ENCODE measurements at places on chromosomes 2 and 18.

DNA sequence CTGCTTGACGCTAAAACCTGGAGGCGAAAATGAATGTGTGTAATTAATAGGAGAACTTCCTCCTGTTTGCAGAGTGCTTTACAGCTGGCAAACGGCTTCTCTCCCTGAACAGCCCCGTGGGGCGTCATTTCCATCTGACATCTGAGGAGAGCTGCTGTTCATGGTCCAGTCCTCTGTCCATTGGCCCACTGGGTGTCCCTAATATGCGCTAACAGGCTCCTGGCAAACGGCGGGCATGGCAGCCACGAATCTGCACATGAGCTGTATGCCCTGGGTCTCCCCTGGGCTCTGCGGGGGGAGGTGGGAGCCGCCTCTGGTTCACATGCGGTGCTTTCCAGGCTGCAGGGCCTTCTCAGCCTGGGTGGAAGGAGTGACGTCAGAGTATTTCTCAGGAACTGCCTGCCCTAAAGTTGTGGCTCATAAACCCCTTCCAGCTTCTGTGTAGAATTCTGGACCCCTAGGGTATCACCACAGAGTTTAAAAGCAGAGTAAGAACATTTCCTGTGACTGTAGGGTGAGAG lies 73.2 kb downstream of the LRRFIP1 start:
- no peak for DNase-seq

- DNase-seq: no peak
These were observed 187.4 kb upstream of the NCKAP5 start for GRCh38 chr2:133755480-133756300.

DNA sequence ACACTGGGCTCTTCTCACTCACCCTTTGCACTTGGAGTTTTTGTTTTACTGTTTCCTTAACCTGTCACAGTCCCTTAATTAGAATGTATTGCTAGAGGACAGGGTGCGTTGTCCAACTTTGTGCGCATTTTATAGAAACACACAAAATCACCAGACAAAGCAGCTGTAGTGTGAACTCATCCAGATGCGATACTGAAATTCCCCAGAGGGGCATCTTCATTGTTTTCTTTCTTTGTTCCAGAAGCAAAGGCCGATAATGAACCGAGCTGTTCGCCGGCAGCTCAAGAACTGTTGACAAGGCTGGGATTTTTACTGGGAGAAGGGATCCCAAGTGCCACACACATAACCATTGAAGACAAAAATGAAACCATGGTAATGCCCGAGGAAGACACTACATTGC lies 137.6 kb downstream of the WDSUB1 start:
- no peak for DNase-seq

DNA sequence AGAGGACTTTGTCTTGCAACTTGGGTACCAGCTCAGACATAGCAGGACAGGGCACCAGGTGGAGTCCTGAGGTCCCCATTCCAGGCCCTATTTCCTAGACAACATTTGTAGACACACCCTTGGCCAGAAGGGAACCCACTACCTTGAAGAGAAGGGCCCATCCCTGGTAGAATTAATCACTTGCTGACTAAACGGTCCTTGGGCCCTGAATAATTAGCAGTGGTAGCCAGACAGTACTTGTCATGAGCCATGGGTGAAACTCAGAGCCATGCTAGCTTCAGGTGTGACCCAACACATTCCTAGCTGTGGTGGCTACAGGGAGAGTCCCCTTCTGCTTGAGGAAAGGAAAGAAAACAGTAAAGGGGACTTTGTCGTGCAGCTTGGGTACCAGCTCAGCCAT lies 28.5 kb upstream of the ACTR2 start:
- DNase-seq: no peak

DNA sequence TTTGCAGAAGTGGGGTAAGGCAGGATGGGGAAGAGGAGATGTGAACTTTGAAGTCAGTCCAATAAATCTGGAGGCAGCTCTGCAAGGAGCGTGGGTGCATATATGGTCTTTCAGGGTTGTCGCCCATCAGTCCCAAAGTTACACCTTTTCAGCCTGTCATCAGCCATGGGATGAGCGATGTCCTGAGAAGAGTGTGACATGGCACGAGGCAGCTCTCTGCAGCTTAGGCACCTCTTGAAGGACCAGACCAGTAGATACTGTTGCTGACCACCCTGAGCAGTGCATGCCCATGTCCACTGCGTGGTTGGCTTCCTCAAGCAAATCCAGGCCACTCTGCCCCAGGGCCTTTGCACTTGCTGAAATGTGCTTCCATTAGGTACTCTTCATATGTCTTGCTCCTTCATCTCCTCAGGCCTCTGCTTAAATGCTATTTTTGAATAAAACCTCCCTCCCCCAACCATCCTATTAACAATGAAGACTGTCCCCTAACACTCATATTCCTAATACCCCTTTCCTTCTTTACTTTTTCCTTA lies 171.7 kb downstream of the ACTR3 start:
- DNase-seq: no peak

GRCh38 chr2:234814374-234814773 lies 137.4 kb upstream of the SH3BP4 start:
- DNase-seq: no peak

DNA sequence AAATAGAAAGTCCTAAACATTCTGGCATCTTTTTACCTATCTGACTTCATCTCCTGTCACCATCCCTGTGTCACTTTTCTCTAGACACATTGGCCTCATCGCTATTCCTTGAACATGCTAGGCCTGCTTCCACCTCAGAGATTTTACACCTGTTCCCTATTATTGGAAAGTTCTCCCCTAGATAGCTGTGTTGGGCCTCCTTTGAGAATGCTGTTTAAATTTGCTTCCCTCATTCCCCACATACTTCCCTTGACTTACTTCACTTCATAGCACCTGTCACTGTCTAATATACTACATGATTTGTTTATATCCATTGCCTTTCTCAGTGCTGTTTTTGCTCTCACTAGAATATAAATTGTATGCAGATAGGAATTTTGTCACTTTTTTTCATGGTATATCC lies 317.0 kb upstream of the GCFC2 start:
- no peak for DNase-seq

GRCh38 chr2:217552081-217552480 lies 450.7 kb downstream of the TNS1 start:
- DNase-seq: no peak

DNA sequence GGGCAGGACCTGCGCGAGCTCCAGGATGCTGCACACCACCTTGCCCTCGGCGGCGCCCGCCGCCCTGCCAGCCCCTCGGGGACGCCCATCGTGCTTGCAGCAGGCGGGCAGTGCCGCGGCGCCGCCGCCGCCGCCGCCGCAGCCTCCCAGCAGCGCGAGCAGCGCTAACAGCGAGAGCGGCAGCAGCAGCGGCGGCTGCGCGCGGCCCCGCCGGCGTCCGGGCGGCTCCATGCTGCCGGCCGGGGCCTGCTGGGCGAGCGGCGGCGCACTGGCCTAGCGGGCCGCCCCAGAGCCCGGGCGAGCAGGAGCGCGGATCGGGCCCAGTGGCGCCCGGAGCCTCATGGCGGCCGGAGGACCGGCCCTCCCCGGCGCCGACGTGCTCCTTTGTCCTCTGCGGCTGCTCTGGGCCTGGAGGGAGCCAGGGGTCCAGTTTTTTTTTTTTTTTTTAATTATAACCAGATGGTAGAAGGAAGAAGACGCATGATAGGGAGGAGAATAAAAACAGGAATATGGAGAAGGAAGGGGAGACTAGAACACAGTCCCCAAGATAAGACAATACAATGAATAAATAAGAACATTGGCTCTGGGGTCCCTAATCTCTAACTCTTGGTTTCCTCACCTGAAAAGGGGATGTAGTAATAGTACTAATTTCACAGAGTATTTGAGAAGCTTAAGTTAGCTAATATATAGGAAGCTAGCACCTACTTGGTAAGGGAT lies 17.1 kb upstream of the ANKRD62 start:
- DNase-seq: no peak

DNA sequence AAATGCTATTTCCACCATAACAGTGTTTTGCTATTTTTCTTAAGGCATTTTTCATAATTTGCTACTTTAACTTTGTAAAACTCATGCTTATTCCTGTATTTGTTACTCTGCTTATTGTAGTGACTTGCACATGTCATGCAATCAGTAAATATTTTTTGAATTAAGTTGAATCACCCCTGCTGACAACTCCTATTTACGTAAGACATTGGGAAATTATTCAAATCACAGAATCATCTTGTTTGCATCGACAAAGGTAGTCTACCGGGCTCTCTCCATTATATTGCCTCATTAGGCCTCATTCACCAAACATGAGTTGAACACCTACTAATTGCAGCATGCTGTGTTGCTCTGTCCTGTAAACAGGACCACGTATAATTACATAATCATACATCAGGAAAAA lies 478.5 kb upstream of the ZEB2 start:
- no peak for DNase-seq

GRCh38 chr2:13193075-13193474 lies 476.3 kb downstream of the TRIB2 start:
- no peak for DNase-seq

DNA sequence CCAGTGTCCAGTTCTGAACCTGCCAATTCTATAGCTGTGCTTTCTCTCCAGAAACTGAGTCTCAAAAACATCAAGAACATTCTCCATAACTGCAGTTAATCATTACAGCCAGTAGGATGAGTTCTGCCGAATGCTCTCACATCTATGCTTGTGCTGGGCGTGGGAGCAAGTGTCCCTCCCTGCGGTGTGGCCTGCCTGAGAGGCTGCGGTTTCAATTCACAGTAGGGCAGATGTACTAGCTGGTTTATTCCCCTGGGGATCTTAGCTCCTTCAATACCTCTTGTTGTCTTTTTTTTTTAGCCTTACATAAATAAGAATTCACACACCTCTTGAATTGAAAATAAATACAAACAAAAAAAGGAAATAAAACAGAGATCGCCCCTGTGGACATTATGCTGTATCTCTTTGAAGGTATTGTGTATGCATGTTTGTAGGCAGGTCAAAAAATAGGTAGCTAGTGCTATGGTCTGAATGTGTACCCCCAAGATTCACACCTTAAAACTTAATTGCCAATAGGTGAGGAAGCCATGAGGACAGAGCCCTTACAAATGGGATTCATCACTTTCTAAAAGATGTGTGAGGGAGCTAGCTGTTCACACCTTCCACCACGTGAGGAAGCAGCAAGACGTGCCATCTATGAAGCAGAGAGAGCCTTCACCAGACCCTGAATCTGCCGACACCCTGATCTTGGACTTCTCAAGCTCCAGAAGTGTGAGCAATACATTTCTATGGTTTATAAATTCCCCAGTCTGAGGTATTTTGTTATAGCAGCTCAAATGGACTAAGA lies 74.3 kb downstream of the BCL2L11 start:
- DNase-seq: no peak

DNA sequence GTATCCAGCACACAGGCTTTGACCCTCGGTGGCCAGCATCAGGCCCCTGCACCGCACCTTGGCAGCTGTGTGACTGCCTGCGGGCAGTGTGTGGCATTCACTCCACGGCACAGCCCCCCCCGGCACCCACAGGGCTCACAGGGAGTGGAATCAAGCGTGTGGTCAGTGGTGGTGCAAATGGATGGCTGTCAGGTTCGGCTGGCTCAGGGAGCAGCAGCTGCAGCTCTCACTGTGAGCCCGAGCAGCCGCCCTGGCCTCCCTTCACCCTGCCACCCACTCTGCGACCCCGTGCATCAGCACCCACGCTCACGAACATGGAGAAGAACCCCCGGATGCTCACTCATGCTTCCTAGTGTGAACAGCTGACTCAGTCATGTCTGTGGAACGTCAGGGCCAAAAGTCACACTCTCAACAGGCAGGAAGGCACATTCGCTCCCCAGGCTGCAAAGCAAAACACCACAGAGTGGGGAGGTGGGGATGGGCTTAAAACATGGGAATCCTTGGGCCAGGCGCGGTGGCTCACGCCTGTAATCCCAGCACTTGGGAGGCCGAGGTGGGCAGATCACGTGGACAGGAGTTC lies 41.5 kb upstream of the GPC1 start:
- DNase-seq: no peak

- no peak for DNase-seq
These were observed 135.0 kb upstream of the KLHL14 start for GRCh38 chr18:32907648-32908423.

DNA sequence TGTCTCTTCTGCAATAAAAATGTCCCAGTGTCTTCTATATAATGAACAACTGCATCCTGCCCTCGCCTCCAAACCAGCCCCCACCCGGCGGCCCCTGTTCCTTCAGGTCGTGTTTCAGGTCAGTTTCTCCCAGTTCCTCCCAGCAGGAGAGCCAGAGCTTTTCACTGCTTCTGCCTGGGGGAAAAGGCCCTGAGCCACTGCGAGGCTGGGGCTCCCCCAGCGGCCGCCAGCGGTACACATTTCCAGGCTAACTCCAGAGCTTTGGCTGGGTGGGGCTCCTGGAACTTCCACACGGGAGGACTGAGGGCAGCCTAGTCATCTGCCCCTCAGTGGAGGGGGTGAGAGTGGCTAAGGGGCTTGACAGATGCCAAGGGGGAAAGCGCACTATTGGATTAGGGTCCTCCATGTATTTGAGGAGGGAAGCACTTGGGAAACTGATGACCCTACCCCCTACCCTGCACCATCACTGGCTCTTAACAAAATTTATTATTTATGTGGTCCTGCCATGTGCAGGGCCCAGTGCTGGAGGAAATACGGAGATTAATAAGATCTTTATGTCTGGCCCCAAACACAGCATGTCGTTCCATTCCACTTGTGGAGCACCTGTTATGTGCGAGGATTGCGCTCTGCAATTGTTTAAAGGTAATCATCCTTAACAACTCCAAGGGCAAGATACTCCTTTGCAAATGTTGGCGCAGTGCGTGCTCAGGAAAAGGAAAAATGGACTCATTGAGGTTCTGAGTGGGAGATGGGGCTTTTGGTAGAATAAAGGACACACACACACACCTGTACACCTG lies 17.3 kb upstream of the CYS1 start:
- peak; percentile 54 for DNase-seq

- no peak for DNase-seq
These were observed 4.2 kb downstream of the RNF144A start for GRCh38 chr2:6921321-6921922.

GRCh38 chr2:127162261-127163089 lies 55.5 kb upstream of the BIN1 start:
- DNase-seq: no peak

- no peak for DNase-seq
These were observed 98.2 kb upstream of the TTC39C start for GRCh38 chr18:23916338-23916737.

GRCh38 chr2:15747603-15748471 lies 156.2 kb downstream of the DDX1 start:
- no peak for DNase-seq

- DNase-seq: no peak
These were observed 318.5 kb downstream of the RAD51AP2 start for GRCh38 chr2:17199741-17200140.

GRCh38 chr18:39841482-39842365 lies 2113.3 kb upstream of the PIK3C3 start:
- peak; percentile 79 for DNase-seq

DNA sequence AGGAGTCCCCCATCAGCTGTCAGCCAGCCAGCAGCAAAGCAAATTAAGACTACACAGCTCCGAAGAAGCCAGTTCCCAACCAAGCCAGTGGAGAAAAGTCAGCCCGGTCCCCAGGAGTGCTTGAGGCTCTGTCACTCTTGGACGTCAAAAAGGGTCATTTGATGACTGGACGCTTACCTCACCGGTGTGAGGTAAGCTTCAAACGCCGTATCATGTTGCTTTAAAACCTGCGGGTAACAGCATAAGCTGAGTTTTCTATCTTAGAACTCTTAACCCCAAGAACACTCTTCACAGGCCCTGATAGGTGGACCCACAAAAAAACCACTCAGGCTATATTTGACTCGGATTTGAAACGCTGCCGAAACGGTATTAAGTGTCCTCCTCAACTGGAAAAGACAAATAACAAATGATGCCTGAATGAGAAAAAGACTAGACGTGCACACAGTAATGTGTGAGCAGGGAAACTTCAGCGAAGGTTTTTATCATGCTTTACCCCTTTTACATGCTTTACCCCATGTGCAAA lies 682 bp upstream of the LNPK start:
- no peak for DNase-seq

- DNase-seq: peak; percentile 81
These were observed 74.6 kb downstream of the CLHC1 start for GRCh38 chr2:55157474-55157884.

Measured in SHP77 treated with DMSO at 0.1 percent for 48 hours (cell line).